ENCODE measurements at places on chromosomes 2 and 18.

DNA sequence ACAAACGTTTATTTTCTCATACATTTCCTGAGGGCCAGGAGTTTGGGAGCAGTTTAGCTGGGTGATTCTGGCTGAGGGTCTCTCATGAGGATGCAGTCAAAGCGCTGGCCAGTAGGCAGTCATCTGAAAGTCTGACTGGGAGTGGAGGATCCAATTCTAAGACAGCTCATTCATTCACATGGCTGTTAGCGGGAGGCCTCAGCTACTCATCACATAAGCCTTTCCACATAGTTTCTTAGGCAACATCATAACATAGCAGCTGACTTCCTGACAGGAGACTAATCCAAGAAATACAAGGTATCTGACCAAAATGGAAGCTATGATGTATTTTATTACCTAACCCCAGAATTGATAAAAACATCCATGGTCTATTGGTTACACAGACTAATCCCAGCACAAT, 2.9 kb upstream of the MRPL44 start:
- no peak for DNase-seq

- no peak for DNase-seq
Observed at GRCh38 chr2:238255151-238255551, 15.3 kb upstream of the HES6 start.

DNA sequence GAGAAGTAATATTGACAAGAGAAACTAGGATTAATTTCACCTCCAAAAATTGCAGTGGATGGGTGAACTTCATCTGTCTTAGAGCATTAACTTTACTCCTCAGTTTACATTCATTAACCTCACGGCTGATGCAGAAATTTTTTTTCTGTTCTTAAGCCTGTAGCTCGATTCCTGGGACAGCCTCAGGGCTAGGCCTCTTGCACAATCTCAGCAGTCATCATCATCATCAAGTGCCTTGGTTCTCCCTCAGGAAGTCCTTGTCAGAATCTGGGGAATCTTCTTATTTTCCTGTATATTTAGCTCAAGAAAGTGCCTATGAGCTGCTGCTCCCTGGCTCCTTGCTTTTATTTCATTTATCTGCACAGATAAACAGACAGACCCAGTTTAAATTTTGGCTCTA, 1272.2 kb upstream of the LRRTM1 start:
- no peak for DNase-seq

DNA sequence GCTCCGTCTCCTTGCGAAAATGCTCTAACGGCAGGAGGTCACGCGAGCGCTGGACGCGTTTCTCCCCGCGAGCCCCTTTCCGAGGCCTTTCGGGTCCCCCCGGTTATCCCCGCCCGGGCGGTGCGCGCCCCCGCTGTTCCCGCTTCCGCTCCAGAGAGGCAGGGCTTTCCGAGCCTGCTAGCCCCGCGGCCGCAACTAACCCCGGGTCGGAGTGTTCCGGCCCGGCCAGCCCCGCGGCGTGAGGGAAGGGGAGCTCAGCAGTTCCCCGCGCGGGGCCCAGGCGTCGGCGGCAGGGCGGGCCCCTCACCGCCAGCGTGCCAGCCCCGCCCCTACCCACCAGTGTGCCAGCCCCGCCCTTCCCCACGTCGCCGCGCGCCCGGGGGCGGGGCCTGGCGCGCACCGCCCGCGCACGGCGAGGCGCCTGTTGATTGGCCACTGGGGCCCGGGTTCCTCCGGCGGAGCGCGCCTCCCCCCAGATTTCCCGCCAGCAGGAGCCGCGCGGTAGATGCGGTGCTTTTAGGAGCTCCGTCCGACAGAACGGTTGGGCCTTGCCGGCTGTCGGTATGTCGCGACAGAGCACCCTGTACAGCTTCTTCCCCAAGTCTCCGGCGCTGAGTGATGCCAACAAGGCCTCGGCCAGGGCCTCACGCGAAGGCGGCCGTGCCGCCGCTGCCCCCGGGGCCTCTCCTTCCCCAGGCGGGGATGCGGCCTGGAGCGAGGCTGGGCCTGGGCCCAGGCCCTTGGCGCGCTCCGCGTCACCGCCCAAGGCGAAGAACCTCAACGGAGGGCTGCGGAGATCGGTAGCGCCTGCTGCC, at the start of gene MSH6:
Gene MSH6, plus strand, starts transcription at position 475 of the 815 bp plus-strand sequence. Its CDS starts 89 bp downstream, at position 564.
- peak; percentile 84 for DNase-seq

GRCh38 chr2:225090746-225091145, 48.5 kb upstream of the DOCK10 start:
- no peak for DNase-seq

DNA sequence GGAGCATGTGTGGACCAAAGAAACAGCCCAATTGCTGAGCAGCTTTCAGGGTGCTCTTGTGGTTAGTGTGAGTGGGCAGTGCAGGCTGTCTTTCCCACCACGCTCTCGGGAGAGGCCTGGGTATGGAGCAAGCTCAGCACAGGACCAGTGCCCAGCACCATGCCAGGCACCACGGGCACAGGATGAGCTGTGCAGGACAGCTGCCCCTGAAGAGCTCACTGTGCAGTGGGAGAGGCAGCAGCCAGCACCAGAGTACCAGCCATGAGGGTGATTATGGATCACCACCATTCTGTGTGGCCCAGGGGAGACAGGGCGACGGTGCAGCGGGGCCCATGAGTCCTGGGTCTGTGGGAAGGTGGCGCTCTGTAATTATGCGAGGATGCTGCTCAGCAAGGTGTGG, 29.7 kb upstream of the FAHD2A start:
- no peak for DNase-seq

GRCh38 chr2:44016282-44016681, 20.5 kb upstream of the LRPPRC start:
- peak; percentile 61 for DNase-seq

DNA sequence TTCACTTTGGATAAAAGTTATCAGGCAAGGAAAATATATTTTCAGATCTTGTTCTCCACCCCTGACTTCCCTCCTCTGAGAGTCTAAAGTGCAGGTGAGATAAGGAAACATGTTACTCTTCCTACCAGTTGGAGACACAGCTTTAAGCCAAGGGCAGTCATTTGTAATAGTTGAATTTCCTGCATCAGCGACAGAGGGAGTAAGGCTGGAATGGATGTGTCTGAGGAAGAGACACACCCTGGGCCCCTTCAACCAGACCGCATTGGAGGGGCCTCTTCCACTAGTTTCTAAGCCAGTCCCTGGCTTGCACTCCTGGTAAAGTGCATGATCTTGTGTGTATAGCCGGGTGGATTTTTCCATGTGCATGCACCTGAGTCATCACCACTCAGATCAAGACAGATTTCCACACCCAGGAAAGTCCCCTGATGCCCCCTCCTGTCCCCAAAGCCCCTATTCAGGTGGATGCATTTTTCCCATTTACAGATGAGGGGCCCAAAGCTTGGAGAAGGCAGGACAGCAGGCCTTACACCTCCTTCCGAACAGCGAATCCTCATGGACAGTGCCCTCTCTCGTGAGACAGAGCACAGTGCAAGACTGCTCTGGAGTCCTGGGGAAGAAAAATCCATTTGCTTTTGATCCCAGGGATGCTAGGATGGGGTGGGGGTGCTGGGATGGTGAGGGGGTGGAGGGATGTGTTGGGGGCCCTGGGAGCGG, 66.7 kb upstream of the SH3RF3 start:
- no peak for DNase-seq

GRCh38 chr2:140454717-140455116, 1674.5 kb upstream of the NXPH2 start:
- DNase-seq = no peak

DNA sequence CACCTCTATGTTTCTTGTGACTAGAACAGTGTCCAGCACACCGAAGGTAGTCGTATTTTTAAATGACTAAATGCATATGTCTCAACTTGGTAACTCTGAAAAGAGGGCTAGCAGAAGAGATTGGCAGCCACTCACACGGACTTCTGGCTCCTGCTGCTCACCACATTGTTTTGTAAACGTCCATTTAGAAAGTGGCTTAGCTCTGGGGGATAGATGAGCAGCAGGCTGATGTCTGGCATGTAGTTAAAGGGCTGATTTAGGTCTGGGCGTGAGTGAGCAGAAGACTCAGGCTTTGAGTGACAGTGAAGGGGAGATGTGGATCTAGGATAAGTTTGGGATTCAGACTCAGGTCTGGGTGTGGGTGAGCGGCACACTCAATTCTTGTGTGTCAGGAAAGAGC, 372.9 kb upstream of the HS6ST1 start:
- DNase-seq = no peak

DNA sequence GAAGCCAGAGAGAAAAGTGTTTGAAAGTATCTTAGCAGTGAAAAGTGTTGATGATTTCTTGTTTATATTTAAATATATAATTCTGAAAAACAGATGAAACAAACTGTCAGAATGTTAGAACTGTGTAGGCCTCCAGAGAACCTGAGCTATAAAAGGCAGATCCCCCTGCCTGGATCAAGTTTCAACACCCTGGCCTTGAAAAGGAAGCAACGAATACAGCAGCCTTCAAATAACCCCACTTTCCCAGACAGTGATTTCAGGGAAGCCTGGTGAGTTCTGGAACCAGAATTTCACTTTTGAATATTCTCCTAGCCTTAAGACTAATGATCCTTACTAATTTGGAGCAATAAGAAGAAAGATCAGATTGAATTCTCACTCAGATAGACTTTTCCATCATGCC, 13.3 kb upstream of the TRIM43 start:
- DNase-seq = no peak

DNA sequence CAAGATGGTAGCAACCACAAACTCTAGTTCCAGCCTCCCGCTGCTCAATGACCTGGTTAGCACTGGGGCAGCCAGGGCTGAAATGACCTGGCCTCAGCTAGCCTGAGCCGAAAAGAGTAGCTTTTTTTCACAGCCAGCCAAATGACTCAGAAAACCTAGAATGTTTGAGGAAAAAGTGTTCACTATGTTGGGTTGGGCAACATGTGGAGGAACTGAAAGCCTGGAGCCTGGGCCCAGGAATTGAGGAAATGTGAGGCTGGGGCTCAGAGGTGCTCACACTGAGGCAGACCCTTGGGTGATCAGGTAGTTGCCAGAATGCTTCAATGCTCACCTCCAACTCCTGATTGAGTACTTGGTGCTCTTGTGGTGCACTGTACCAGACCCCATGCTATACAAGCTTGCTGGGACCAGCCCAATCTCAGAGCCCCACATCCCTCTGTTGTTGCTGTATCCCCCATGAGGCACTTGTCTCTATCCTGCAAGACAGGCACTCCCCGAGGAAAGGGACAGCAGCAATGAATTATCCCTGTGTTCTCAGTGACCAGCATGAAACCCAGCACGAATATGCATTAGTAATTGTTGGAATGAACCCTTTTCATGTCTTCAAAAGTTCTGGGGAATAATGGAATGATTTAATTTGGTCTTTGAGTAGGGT, 116.2 kb downstream of the USP34 start:
- DNase-seq = no peak

GRCh38 chr18:11419338-11419737, 190.1 kb upstream of the SLC35G4 start:
- DNase-seq = no peak

- no peak for DNase-seq
Observed at GRCh38 chr2:164141271-164141670, 405.5 kb upstream of the FIGN start.

GRCh38 chr18:60122339-60122738, 222.5 kb downstream of the PMAIP1 start:
- DNase-seq = no peak

- DNase-seq = no peak
Observed at GRCh38 chr18:50074404-50074803, 120.5 kb downstream of the MYO5B start.

DNA sequence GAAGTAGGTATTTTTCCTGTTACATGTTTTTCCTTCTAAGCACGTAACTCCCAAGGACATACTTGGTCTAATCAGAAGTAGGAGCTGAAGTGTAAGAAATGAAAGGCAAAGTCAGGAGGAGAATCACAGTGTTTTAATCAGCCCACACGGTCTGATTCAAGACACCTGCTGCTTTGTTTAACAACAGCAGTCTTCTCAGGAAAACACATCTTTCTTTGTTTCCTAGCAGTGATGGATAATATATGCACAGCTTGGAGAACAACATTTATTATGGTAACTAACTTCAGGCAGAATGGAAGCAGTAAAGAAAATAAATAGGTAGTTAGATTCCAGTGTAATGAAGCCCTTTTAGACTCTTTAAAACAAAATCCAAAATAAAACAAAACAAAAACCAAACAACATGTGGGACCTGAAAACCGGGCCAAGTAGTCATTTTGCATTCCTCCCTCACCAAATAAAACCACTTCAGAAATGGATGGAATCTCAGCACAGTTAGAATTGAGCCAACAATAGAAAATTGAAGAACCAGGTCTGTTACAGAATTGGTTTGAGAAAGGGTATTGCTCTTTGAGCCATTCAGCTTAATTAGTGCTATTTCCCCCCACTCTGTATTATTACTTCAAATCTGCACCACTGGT, 61.1 kb upstream of the UGP2 start:
- DNase-seq = no peak

GRCh38 chr2:134952608-134953007, 34.0 kb downstream of the CCNT2 start:
- DNase-seq = no peak

GRCh38 chr18:10877987-10878386, 271.4 kb downstream of the PIEZO2 start:
- DNase-seq = no peak

DNA sequence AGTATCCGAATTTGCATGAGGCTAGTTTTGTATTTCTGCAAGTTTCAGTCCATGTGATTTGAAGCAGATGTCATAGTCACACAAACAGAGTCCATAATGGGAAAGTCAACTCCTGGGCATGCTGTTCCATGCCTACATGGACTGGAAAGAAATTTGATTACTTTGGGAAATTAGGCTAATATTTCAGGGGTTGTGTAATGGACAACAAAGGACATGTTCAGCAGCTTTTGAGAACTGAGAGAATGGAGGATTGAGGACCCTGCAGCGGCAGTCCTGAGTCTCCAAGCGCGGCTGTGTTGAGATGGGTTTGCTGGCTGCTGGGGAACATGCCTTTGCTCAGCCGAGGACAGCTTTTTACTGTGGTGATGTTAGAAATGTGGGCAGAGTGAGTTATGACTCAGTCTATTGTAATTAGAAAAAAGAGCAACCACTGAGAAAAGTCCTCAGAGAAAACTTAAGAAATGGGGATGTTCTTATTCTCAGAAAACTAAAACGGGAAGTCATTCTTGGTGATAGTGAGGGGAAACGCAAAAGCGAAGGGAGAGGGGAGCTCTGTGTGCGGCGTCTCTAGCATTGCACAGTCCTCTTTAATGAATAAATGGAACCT, 149.2 kb downstream of the FAM210A start:
- no peak for DNase-seq

DNA sequence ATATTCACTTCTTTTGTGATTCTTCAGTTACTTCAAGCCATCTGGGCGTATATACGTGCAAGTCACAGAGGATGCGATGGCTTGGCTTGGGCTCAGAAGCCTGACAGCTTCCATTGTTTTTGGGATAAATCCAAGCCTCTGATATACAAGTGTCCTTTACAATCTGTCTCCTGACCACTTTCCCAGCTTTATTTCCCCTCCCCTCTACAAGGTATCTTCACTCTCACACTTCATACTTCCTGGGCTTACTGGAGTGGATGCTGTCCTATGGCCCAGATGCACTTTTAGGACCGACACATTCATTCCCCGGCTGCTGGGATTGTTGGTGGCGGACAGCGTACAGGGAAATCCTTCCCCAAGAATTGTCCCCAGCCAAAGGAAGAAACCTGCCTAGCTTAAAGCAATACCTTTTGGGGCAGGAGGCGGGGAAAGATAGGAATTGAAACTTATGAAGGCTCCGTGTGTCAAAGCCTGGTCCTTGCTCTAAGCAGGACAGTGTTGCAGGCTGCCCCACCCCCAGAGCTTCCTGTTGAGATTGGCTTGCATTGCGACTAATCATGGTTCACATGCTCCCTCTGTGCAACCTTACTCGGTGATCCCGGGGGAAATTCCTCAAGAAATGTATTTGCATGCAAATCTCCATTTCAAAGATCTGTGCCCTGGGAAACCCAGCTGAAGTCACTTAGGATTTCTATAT, 802.9 kb upstream of the ID2 start:
- DNase-seq = no peak

GRCh38 chr2:60811491-60812375, 55.7 kb downstream of the PAPOLG start:
- no peak for DNase-seq

Measured in progenitor cell of endocrine pancreas (in vitro differentiated cells).